ENCODE measurements at places on chromosomes 11 and 22. TPM values are rescaled to one million over a fixed set of nuclear protein-coding genes. Genes with fewer than 3 reads are reported as not detected.

DNA sequence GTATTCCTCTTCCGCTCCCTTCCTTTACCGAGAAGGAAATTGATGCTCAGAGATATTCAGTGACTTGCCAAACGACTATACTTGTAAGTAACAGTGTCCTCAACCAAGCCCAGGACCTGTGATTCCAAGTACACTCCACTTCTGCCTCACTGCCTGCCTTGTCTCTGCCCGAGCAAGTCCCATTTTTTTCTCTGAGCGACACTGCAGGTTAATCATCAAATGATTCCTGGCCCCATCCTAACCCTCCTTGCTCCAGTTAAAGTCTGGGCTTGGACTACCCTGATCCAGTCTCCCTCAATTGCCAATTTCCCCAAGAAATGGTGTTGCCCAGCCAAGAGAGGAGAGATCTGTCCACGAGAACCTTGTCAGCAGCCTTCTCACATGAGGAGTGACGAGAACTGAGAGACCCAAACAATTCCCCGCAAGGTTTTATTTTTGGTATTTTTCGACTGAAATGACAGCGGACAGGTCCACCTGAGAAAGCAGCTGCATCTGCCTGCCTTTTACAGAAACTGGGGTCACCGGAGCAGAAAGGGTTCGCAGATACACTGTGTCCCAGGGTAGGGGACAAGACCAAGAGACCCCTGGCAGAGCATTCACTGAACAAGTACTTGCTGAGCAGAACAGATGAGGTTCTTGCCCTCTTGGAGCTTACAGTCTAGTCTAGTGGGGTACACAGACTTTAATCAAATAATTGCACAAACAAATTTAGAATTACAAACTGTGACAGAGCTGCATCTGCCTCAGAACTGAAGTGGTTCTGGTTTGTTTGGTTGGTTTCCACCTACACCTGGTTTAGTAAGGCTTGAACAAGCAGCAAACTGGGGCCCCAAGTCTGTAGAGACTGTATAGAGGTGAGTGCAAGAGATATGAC is 11.4 kb downstream of the POU2AF1 start:
- DNase-seq = no peak

DNA sequence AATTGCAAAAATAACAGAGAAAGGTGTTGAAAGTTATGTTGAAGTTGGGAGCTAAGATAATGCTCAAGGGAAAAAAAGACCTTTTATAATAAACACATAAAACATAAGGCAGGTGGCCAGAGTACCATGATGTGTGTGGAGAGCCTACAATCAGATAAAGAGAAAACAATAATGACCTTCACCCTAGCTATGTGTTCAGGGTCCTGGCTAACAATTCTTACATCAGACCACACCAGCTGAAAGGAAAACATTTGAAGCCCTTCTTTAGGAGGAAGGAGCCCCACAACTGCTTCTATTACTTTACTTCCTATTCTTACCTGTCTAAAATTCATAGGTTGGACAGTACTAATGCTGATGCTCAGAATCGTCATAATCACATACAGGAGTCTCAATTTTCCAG is 2.5 kb downstream of the TSG101 start:
- DNase-seq = no peak

DNA sequence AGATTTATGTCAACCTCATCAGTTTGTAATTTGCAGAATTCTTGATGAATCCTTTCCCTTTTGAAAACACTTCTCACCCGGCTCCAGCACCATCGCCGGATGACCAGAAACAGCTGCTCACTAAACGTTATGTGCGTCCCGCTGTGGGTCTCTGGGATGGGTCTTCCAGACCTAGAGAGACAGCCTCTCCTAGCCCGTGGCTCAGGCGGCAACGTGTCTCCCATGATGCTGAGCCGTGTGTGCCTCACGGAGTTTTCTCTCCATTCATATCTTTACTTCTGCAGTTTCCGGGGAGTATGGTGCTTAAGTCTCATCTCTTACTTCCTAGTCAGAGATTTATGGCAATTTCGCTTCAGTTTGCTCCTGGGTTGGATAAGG is 25.0 kb upstream of the ACR start:
- no peak for DNase-seq

Gene SMTNL1
- not detected for total RNA-seq

Gene SPDYC
- total RNA-seq = not detected

Gene RASL10A
- 1.3 TPM for total RNA-seq

Gene THYN1
- total RNA-seq = 36.5 TPM
